Stimulated activated CD4-positive, alpha-beta T cell treated with anti-CD3 and anti-CD28 coated beads, TNF-alpha, amount 100 ng/mL, for 24 hours (primary cell): ENCODE measurements at places on chromosomes 5 and 9.

DNA sequence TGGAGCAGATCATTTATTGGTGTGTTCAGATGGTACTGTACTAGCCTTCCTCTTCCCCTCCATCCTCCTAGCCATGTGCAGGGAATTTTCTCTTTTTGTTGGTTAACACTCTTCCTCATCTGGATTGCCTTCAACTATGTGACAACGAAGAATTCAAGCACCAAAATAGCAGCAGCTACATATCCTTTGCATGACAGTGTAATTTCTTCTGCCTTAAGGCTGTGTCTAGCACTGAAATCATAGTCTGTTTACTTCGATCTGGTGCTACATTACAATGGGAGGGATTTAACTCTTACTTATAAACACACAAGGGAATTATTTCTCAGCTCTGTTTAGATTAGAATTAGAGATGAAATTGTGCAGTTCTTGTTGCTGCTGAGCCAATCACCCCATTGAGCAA, 260.4 kb downstream of the ARL15 start:
- DNase-seq: no peak

- no peak for DNase-seq
Observed at GRCh38 chr9:121671612-121672155, 20.2 kb downstream of the DAB2IP start.

- DNase-seq: no peak
Observed at GRCh38 chr5:9722601-9723180, 92.5 kb upstream of the TAS2R1 start.

GRCh38 chr9:124007565-124008302, 3.8 kb upstream of the LHX2 start:
- no peak for DNase-seq

GRCh38 chr5:174501461-174502069, 222.8 kb upstream of the MSX2 start:
- no peak for DNase-seq

DNA sequence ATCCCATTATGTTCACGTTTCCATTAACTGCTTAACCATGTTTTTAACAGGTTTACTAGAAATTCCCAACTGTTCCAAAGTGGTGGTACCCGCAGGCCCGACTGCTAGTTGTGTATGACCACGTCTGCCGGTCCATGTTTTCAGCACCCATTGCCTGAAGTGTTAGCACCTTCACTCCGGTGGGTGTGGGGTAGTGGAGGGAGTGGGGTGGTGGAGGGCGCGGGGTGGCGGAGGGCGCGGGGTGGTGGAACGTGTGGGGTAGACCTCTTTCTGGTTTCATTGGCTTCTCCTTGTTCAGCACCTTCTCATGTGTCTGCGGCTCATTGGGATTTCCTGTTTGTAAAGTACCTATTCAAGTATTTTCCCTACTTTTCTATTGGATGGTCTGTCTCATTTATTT, 37.7 kb downstream of the TPPP start:
- no peak for DNase-seq

- DNase-seq: peak; percentile 18
Observed at GRCh38 chr5:158382473-158382872, 523.5 kb upstream of the CLINT1 start.

DNA sequence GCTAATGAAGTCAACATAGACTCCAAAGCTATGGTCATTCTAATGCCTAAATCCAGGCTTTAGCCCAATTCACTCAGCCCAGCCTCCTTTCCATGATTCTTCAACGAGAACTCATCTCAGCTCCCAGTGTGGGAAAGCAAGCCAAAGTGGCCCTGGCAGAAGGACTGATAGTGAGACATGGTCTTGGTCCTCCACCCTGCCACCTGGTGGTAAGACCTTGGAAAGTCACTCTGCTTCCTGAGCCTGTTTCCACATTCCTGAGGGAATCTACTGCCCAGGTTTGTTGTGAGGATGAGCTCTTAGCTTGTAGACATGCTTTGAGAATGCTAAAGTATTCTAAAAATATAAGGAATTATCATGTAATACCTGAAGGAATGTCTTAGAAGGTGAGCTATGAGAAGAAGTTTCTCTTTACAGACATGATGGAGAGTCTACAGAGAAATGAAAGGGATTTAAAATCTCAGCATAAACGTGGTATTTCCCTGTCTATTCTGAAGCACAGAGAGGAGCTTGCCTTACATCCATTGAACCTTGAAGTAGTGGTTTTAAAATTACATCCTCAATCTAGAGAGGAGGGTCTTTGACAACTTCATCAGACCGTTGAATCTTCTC, 173.5 kb downstream of the TRIM32 start:
- DNase-seq: no peak

DNA sequence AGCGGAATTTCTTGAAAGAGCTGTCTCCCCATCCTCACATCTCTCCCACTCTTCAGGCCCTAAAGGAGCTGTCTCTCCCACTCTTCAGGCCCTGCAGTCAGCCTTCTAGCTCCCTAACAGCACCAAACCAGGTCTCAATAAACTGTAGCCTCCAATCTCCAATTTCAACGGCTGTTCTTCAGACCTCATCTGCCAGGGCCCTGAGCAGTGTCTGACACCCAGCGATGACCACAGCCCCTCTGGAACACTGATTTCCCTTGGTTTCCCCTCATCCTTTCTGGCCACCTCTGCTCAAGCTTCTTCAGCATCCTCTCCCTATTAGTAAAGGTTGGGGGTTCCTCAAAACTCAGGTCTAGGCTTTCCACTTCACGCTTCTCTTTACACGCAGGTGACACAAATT, 1.6 kb upstream of the P4HA2 start:
- no peak for DNase-seq

- DNase-seq: no peak
Observed at GRCh38 chr5:61790678-61791077, 458.6 kb downstream of the ZSWIM6 start.

DNA sequence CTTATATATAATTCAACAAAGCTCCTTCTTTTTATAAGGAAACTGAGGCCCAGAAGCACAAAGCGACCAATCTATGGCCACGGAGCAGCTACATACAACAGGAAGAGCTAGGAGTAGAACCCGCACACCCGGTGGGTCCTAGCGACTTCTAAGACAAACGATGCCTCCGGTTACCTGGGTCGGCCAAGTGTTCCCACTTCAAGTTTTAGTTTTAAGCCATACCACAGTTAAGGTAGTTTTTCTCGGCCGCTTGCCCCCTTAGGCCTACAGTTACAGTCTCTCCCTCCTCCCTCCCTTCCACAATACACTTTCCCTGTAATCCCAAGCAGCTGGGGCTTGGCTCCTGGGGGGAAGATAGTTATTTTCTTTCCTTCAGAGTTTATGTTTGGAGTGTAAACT, 533 bp downstream of the SREK1IP1 start:
- no peak for DNase-seq

DNA sequence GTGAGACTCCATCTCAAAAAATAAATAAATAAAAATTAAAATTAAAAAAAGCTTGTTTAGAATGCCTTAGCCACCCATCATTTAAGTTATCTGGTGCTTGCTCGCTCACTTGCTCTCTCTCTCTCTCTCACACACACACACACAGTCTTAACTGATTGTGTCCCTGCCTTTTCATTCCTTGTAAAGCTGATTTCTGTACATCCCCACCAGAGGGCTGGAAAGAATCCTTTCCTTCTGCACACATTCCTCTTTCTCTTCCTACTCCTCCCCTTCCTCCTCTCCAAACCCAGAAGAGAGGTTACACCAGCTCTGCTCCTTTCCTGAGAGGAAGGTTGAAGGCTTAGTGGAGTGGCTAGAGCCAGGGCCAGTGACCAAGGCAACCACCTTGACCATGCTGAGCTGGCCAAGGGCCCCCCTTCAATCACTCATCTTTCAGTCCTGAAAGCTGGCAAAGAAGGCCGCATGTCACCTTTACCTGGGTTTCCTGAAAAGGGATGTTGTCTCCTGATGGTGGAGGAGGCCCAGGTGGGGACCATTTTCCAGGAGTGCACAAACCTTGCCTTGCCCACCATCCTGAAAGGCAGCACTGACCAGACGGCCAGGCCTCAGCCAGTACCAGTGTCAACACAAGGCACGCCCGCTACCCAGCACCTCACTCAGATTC, 25.6 kb downstream of the STK10 start:
- no peak for DNase-seq

DNA sequence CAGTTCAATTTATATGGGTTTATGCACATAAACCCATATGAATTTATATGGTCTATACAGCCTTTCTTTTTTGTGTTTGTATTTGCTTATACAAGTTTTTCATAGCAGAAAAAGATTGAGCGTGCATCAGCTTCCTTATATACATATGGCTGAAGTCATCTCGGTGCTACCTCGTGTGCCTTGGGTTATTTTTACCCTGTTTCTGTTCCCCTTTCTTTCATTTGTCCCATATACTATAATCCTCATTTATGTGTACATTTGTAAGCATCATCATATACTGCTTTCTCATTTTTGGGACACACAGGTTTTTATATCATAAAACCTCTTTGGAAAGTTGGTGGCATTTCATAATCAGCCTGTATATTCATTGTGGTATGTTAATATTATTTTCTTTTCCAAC, 107.8 kb upstream of the ADAMTSL1 start:
- no peak for DNase-seq

DNA sequence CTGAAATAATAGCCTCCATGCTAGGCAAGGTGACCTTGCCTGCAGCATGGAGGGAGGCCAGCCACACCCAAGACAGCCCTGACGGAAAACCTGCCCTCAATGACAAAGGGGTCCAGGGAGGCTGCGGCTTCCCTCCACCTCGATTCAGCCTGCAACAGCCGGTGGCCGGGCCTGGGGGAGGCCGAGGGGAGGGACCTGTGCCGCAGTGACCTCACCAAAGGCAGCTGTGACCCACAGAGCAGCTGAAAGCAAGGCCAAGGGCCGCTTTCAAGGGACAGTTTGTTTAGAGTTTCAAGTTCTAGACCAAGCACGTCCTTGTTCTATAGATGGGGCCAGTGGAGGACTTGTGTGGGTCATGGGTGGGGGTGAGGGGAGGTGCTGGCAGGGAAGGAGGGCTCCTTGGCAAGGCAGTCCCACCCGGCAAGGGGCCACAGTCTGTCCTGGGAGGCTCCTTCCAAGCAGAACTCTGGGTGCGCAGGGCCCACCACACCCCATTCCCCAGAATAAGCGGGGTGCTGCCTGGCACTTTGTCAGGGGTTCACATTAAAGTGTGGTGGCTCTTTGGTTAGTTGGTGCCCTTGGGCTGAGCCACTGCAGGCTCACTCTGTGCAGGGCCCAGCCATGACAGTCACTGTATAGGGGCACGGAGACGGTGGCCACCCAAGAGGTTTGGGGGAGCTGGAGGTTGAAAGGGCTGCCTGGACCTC, 226.5 kb downstream of the FANCC start:
- DNase-seq: no peak

GRCh38 chr5:135458921-135459331, 6.8 kb upstream of the TIFAB start:
- no peak for DNase-seq

- DNase-seq: no peak
Observed at GRCh38 chr9:129661029-129661428, 4.4 kb upstream of the PRRX2 start.

DNA sequence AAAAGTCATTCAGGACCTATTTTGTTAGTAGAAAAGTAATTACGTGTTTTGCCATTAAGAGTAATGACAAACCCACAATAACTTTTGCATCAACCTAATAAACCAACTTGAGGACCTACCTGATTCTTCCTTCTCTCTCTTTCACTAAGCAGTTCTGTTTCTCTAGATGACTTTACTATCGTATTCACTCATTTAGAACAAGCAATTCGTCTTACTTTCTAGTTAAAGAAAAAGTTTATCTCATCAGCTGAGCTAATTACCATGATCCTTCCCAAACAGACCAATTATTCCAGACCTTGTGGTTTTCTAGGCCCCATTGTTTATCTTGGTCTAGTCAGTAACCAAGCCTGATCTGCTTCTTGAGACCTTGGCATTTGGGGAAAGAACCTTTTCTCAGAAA, 49.6 kb upstream of the PRDM9 start:
- DNase-seq: no peak

GRCh38 chr5:114361724-114362196, at the start of gene KCNN2:
Gene KCNN2, plus strand, starts transcription at chr5:114362070. Its CDS starts 70 bp downstream, at chr5:114362140.
- no peak for DNase-seq

GRCh38 chr5:123299136-123299535, 124.1 kb downstream of the CEP120 start:
- no peak for DNase-seq

DNA sequence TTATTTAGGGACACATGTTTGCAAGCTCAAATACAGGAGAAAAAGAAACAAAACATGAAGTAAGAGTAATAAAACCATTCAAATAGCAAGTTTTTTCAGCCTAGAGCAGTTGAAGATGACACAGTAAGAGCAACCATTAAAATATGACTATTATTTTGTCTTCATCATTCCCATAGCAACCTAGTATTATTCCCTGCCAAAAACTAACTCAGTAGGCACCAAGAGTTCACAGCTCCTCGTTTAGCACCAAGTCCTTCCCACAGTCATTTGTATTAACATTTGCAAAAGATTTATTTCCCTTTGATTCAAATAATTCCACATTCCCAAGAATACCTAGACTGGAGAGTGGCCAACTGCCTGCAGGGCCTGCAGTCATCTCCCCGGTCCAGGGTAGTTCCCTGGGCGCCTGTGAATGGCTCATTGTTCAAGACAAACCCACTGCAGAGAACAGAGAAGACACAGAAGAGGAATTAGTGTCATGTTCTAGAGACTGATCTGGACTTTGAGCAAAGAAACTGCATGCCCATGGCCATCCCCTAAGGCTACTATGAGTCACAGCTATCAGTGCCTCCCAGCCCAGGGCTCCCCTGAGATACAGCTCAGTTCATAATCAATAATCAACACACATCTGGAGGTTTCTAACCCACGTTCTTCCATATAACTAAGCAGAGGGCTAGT, 139.1 kb upstream of the MAP3K1 start:
- no peak for DNase-seq

DNA sequence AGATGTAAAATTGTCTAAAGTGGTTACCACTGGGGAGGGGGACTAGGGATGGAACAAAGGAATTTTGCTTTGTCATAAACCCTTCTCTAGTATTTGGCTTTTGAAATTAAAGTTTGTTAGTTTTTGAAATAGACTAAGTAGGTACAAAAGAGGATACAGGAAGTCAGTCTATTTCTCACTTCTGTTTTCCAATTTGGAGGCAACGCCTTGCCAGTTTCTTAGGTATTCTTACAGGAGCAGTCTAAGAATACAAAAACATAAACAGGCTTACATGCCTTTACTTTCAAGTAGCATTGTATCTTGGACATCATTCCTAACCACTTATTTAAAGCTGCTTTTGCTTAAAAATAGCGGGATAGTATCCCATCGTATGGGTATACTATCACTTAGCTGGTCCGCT, 34.4 kb downstream of the ALG2 start:
- no peak for DNase-seq

DNA sequence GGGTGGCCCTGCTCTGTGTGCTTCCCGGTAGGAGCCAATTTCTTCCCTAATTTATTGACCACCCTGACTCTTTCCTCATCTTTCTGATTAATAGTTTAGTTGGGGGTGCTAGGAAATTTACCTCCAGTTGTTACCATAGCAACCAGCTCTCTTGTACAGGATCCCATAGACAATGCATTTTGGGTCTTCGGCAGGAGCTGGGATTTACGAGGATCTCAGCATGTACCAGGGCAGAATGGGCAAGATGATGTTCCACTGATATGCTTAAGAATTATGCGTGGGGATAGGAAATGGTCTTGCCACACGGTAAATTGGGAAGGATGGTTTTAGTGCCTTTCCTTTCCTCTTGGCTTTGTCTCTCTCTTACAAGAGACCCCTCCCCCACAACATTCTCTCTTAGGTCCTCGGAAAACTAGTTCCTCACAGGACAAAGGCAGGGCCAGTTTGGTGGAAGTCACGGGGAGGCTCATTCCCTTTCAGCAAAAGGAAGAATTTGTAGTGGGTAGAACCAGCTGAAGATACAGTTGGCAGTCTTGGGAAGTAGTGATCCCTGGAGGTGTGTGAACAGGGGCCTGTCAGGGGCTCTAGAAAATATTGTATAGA, 133.4 kb upstream of the SHB start:
- DNase-seq: no peak

GRCh38 chr9:93304574-93305496, 120.9 kb downstream of the WNK2 start:
- peak; percentile 21 for DNase-seq
